Pericardium fibroblast (primary cell): ENCODE measurements at places on chromosomes 2 and 18. TPM values are rescaled to one million over a fixed set of nuclear protein-coding genes. Genes with fewer than 3 reads are reported as not detected.

Gene ACMSD
- total RNA-seq: not detected in 2 replicates

Gene NOL4
- not detected in 2 replicates for total RNA-seq

Gene KCNG2
- total RNA-seq: 0.47 and 2.2 TPM in 2 replicates

Gene SKA1
- 1.2 and 1.9 TPM in 2 replicates for total RNA-seq

Gene SLC4A5
- under 0.01 TPM in 1 of 2 replicates, not detected in the other for total RNA-seq

Gene PDK1
- total RNA-seq: 11.0 and 18.8 TPM in 2 replicates
